ENCODE measurements at places on chromosomes 13 and 19. TPM values are rescaled to one million over a fixed set of nuclear protein-coding genes. Genes with fewer than 3 reads are reported as not detected.

- peaks cover 58% of the 10 kb centered on the region for H3K36me3 ChIP-seq
- H3K27ac ChIP-seq = no peak overlapping the region
- no peak for DNase-seq
- H3K27me3 ChIP-seq = no peaks in the 10 kb centered on the region
Observed at GRCh38 chr19:36409841-36410240, 8.6 kb downstream of the ZFP82 start.

The CGB1 gene
- total RNA-seq = not detected

DNA sequence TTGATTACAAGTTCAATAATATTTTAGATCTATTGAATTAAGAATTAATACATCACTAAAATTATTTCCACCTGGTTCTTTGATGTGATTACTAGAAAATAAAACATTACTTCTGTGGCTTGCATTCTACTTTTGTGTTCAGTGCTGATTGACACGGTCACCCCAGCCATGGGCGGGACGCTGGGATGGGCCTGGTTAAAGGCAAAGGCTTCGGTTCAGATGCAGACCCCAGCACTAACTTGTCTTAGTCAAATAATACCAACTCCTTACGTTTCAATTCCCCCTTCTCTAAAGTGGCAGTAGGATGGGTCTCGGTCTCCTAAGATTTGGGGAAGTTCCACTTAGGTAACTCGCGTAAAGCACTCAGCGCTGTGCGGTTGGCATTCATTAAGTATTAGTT lies 144.9 kb downstream of the URI1 start:
- no peak overlapping the region for H3K4me3 ChIP-seq
- no peaks in the 10 kb centered on the region for H3K4me1 ChIP-seq

DNA sequence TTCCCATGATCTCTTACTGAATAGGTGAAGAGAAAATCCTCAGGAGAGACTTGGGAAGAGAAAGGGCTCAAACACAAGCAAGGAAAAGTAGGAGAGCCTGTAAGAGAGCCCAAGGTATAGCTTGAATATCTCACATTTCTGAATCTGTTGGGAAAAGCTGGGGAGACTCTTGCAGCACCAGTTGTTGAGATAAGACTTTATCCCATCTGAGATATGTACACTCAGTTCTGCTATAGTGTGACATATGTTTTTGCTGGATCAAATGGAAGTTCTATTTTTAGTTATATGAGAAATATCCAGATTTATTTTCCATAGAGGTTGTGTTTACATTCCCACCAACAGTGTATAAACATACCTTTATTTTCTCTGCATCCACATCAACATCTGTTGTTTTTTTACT lies 246.1 kb downstream of the NDFIP2 start:
- H3K27me3 ChIP-seq = no peaks in the 10 kb centered on the region
- H3K4me3 ChIP-seq = no peak overlapping the region
- H3K4me1 ChIP-seq = peaks cover 20% of the 10 kb centered on the region

GRCh38 chr13:27130979-27131623 lies 40.5 kb downstream of the USP12 start:
- H3K36me3 ChIP-seq = no peaks in the 10 kb centered on the region
- H3K4me3 ChIP-seq = no peak overlapping the region
- H3K4me1 ChIP-seq = peaks cover 39% of the 10 kb centered on the region
- H3K27me3 ChIP-seq = no peaks in the 10 kb centered on the region
